Activated T-helper 2 cell treated with anti-CD3 and anti-CD28 coated beads, Interferon-gamma antibody, Interleukin-2, Interleukin-4, amounts not matched to agents 10 μg/mL and 5 μg/mL and 100 μg/mL, durations not matched to agents 14 hours and 24 hours and 36 hours (primary cell): ENCODE measurements at places on chromosomes 1 and 21.

GRCh38 chr1:26786437-26787380 is 1.0 kb upstream of the PIGV start:
- no peaks in the 10 kb centered on the region for H3K27me3 ChIP-seq
- H3K4me1 ChIP-seq: peaks cover 62% of the 10 kb centered on the region
- H3K36me3 ChIP-seq: peaks cover 29% of the 10 kb centered on the region
- DNase-seq: no peak
- peak overlapping the region; percentile 98 for H3K4me3 ChIP-seq

DNA sequence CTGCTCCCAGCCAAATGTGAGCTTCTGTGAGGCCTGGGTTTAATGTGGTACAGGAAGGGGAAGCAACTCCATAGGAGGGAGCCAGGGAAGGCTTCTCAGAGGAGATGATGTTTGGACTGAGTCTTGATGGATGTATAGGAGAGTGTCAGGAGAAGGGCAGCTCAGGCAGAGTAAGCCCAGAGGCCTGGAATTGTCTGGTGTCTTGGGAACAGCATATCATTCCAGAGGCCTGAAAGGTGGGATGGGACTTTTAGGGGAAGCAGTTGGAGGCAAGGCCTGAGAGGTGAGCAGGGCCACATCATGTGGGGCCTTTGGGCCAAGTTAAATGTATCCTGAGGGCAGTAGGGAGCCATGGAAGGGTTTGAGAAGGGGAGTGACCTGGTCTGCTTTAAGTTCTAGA is 148.6 kb upstream of the WNT4 start:
- peaks cover 8% of the 10 kb centered on the region for H3K4me1 ChIP-seq
- no peak overlapping the region for H3K4me3 ChIP-seq
- H3K27me3 ChIP-seq: peaks cover 14% of the 10 kb centered on the region

DNA sequence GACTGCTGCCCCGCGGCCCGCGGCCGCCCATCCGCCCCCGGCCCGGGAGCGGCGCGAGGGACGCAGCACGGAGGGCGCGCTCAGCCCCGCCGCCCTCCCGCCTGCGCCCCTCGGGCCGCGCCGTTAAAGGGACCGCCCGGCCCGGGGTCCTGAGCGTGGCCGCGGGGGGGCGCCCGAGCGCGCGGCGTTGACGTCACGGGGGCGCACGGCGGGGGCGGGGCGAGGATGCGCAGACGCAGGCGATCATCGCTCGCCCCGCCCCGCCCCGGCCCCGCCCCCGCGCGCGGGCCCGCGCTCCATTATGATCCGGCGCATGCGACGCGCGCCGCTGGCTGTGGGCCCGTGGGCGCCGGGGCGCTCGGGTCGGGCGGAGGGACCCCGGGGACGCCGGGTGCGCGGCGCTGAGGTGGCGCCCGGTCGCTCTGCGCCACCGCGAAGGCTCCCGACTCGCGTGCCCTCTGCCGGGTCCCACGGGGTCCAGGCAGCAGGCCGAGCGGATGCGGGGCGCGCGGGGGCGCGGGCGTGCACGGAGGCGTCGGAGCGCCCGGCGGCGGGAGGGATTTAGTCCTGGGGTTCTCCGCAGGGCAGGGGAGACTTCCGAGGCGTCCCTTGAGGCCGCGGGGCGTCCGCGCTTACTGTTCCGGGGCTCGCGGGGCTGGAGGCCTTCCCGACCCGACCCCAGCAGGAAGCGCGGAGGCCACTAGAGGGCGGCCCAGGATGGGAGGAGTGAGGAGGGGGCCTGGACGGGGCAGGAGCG is at the start of gene DVL1:
Gene DVL1, minus strand, starts transcription at position 163 of the 757 bp plus-strand sequence. CDS start 353 bp downstream, outside the sequence.
- H3K4me1 ChIP-seq: peaks cover 5% of the 10 kb centered on the region
- peak; percentile 62 for DNase-seq
- peak within 1 kb of the TSS; percentile 77 for H3K4me3 ChIP-seq
- H3K36me3 ChIP-seq: no peaks in the 10 kb centered on the region
- peaks cover 16% of the 10 kb centered on the region for H3K27me3 ChIP-seq

GRCh38 chr1:55057270-55057955 is 18.1 kb downstream of the PCSK9 start:
- H3K4me3 ChIP-seq: no peak overlapping the region
- H3K27ac ChIP-seq: no peak overlapping the region
- DNase-seq: no peak
- H3K36me3 ChIP-seq: no peaks in the 10 kb centered on the region
- peaks cover 11% of the 10 kb centered on the region for H3K4me1 ChIP-seq

DNA sequence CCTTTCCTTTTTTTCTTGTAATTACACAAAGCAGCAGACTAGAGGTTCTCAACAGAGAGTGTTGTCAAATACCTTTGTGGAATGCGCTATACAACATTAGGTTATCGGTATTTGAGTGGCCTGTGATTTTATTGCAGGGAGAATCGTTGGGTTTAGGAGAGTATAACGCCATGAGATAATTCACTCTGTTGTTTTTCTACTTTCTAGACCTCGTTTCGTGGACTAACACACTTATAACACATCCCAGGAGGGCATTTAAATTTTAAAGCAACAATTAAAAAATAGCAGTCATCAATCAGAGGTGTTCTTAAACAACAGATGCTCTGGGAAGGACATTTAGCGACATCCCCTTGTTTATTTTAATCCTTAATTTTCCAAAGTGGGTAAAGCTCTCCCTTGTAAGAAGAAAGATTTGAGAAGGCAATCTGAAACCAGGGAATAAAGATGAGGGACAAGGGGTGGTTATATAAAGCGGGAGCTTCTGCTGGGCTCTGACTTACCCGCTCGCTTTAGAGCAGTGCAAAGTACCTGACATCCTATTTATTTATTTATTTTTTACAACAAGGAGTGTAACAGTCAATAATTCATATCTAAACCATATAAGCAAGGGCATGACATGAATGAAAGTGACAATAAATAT is 4.9 kb downstream of the PBX1 start:
- DNase-seq: no peak
- peaks cover 26% of the 10 kb centered on the region for H3K27me3 ChIP-seq
- peaks cover 2% of the 10 kb centered on the region for H3K4me1 ChIP-seq
- H3K4me3 ChIP-seq: no peak overlapping the region
- no peak overlapping the region for H3K27ac ChIP-seq
- no peaks in the 10 kb centered on the region for H3K36me3 ChIP-seq

DNA sequence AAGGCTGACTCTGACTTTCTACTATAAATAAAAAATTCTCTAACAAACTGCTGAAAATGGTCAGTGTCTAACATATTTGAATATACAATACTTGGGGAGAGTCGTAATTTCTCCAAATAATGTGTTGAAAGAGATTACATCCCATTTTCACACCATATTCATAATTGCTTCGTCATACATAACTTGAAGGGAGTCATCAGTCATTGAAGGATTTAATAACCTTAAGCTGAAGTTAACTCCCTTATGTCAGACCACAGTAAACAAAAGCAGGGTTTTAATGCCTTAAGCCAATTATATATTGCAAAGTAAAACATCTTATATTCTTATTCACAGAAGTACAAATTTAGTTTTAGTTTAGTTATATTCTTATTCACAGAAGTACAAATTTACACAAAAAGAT is 129.9 kb downstream of the RERE start:
- peaks cover 48% of the 10 kb centered on the region for H3K36me3 ChIP-seq
- H3K27ac ChIP-seq: no peak overlapping the region
- H3K4me1 ChIP-seq: peaks cover 57% of the 10 kb centered on the region

GRCh38 chr1:225999912-226000337 is 782 bp upstream of the SDE2 start:
- H3K27ac ChIP-seq: peak overlapping the region; percentile 99
- peaks cover 21% of the 10 kb centered on the region for H3K36me3 ChIP-seq
- DNase-seq: no peak
- no peaks in the 10 kb centered on the region for H3K27me3 ChIP-seq

DNA sequence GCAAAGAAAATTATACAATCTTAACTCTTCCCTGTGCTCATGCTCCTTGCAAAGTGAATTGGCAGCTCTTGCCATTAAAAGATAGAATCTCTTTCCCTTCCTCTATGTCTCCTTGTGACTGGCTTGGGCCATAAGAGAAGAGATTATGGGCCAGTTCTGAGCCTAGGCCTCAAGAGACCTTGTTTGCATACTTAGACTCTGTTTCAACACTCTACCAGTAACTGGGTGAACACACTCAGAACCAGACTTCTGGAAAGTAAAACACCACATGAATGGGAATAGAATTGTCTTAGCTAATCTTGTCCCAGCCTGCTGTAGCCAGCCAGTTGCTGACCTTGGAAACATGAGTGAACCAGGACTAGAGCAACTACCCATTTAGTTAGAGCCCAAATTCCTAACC is 15.3 kb upstream of the OR6K3 start:
- no peak for DNase-seq
- H3K4me1 ChIP-seq: no peaks in the 10 kb centered on the region
- no peaks in the 10 kb centered on the region for H3K36me3 ChIP-seq
- no peak overlapping the region for H3K27ac ChIP-seq
- H3K27me3 ChIP-seq: peaks cover 21% of the 10 kb centered on the region

DNA sequence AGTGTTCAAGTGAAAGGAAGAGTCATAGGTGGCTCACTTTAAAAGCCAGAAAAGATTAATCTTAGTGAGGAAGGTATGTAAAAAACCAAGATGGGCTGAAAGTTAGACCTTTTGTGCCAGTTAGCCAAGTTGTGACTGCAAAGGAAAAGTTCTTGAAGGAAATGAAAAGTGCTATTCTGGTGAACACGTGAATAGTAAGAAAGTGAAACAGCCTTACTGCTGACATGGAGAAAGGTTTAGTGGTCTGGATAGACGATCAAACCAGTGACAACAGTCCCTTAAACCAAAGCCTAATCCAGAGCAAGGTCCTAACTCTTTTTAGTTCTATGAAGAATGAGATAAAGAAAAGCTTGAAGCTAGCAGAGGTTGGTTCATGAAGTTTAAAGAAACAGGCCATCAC is 106.4 kb downstream of the CTH start:
- no peaks in the 10 kb centered on the region for H3K36me3 ChIP-seq
- H3K4me1 ChIP-seq: peaks cover 16% of the 10 kb centered on the region
- no peak overlapping the region for H3K27ac ChIP-seq
- H3K4me3 ChIP-seq: no peak overlapping the region
